ENCODE measurements at places on chromosomes 6 and 20. TPM values are rescaled to one million over a fixed set of nuclear protein-coding genes. Genes with fewer than 3 reads are reported as not detected.

PRICKLE4 gene
- total RNA-seq = 2.4 TPM

NRSN1 gene
- total RNA-seq = 26.8 TPM

MLN gene
- not detected for total RNA-seq

LY6G5B gene
- 7.3 TPM for total RNA-seq

SLC22A3 gene
- 4.3 TPM for total RNA-seq

CGA gene
- total RNA-seq = 0.82 TPM

OR2B6 gene
- not detected for total RNA-seq

GGTLC1 gene
- not detected for total RNA-seq

OR2H2 gene
- total RNA-seq = not detected

PACSIN1 gene
- total RNA-seq = 4.3 TPM

KIAA1755 gene
- 5.6 TPM for total RNA-seq

CYP24A1 gene
- total RNA-seq = 1.1 TPM

SPEF1 gene
- 1.00 TPM for total RNA-seq

MYB gene
- total RNA-seq = 9.0 TPM

TRIM15 gene
- not detected for total RNA-seq

TXLNB gene
- total RNA-seq = 0.73 TPM

LEMD2 gene
- total RNA-seq = 37.0 TPM

PNLDC1 gene
- total RNA-seq = not detected

GSTA3 gene
- not detected for total RNA-seq

SLPI gene
- total RNA-seq = 0.82 TPM

DLL1 gene
- 10.6 TPM for total RNA-seq

FAM120B gene
- total RNA-seq = 42.6 TPM

RBM24 gene
- total RNA-seq = 6.2 TPM

JAG1 gene
- total RNA-seq = 50.8 TPM

PDE7B gene
- 4.1 TPM for total RNA-seq

PRKN gene
- total RNA-seq = 11.5 TPM

NRN1 gene
- total RNA-seq = 55.1 TPM

CNBD2 gene
- total RNA-seq = 5.2 TPM

METTL24 gene
- total RNA-seq = 3.3 TPM

DDRGK1 gene
- total RNA-seq = 25.1 TPM

MOXD1 gene
- total RNA-seq = 4.5 TPM

HLA-DOB gene
- not detected for total RNA-seq

MDFI gene
- total RNA-seq = 51.2 TPM

NHLRC1 gene
- 2.8 TPM for total RNA-seq

MYBL2 gene
- 2.4 TPM for total RNA-seq

SPDEF gene
- total RNA-seq = 0.18 TPM

KIF25 gene
- 0.64 TPM for total RNA-seq

PHACTR1 gene
- total RNA-seq = 35.8 TPM

OR2H1 gene
- not detected for total RNA-seq

FILIP1 gene
- total RNA-seq = 1.5 TPM

CLIC5 gene
- total RNA-seq = 2.4 TPM

LY6G6D gene
- total RNA-seq = not detected

TTI1 gene
- total RNA-seq = 34.8 TPM

GJE1 gene
- not detected for total RNA-seq

OR12D3 gene
- not detected for total RNA-seq

PLCB1 gene
- 54.5 TPM for total RNA-seq

PI3 gene
- total RNA-seq = not detected

HLA-DRA gene
- 3.6 TPM for total RNA-seq

DAAM2 gene
- total RNA-seq = 7.3 TPM

Measured in cerebellum (tissue), 4 donors.